CD4-positive, alpha-beta T cell treated with Interleukin-17A for 4 hours (primary cell): ENCODE measurements at places on chromosomes 4 and X.
A peak's percentile ranks its signal among the peaks of the same experiment; 100 is the strongest.

DNA sequence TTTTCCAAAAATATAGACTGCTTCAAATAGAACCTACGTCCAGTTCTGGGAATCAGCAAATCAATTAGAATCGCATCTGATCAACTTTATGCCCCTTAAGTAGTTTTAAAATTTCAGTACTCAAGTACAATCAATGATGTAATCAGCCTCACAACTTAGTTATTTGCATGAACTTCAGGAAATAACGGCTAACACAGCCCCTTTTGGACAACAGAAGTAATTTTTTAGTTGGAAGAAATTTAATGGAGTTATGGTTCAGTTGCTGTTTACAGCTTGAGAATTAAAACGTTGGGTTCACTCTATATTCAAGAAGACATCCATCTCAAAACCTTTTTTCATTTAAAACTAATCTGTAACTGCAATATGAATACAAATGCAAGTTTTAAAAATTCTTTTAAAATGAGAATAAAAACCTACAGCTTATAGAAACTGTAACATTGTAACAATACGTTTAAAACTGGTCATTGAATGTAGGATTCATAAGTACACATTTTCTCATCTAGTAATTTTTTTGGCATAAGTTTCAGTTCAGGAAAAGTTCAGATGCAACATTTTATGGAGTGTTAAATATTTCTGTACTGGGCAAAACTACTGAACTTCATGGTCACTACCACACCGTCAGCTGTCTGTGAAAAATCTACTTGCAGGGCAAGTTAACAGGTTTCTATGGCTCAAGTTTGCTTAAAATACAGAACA lies 956 bp downstream of the TAPT1 start:
- DNase-seq: no peak

GRCh38 chr4:86657382-86657781 lies 63.3 kb downstream of the PTPN13 start:
- DNase-seq: no peak

DNA sequence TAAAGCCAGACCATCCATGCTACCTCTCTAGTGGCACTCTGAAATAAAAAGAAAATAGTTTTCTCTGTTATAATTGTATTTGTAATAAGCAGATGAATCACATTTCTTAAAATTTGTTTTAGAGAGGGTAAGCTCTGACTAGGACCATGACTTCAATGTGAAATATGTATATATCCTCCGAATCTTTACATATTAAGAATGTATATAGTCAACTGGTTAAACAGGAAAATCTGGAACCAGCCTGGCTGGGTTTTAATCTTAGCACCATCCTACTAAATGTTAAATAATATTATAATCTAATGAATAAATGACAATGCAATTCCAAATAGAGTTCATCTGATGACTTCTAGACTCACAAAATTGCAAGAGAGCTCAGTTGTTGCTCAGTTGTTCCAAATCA lies 1.5 kb downstream of the FGB start:
- no peak for DNase-seq

- no peak for DNase-seq
Measured at GRCh38 chrX:130280901-130281300, 12.2 kb upstream of the ZNF280C start.

DNA sequence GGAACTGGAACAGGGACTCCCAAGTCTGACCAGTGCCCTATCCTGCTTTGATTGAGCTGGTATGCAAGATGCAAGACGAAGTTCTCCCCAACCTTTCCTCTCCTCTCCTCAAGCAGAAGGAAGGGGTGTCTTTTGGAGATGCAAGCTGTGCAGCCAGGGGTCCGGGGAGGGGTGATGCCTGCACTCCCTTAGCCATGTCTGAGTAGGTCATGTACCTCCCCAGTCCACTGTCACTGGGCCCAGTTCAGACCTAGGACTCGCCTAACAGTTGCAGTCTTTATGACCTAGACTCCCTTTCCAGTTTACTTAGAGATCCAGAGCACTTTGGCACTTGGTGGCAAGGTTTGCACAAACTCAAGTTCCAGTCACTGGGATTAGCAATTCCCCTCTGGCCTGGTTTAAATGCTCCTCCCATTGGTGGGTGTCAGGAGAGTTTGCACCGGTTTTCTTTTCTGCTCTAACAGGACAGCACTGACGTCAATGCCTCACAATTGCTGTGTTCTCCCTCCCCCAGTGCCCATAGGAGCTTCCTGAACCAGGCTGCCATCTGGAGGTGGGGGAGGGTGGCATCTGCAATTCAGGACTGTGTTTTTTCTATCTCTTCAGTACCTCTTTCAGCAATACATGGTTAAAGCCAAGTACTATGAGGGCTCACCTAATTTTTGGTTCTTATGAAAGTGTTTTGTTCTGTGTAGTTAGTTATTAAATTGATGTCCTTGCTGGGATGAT lies 782.2 kb downstream of the ARAP2 start:
- DNase-seq: no peak

- no peak for DNase-seq
Measured at GRCh38 chrX:8668813-8669212, 63.1 kb downstream of the ANOS1 start.

- no peak for DNase-seq
Measured at GRCh38 chr4:20283039-20283438, 31.3 kb downstream of the SLIT2 start.

GRCh38 chr4:44147571-44148075 lies 301.0 kb downstream of the KCTD8 start:
- no peak for DNase-seq

DNA sequence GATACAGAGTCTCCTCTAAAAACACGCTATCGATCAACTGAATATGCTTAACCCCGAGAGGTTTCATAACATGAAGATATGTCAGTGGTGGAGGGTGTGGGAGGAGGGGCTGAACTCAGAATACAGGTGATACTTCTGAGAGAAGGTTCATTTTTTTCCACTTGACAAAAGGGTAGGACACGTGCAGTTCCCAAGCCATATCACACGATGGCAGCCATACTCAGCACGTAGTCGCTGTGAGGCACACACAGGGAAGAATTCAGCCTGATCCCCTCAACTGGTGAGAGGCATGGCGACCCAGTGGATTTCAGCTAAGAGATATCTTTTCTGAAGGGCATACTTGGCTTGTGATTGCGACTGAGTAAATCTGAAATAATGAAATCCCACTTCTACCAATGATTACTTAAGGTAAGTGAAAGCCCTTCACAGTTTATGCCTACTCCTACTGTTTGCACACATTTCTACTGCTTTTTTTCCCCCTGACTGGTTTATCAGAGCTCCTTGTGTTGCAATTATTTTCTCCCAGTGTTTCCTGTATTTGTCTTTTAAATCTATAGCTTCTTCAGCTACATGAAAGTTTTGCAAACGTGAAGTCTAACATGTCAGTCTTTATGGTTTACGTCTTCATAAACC lies 133.1 kb downstream of the CORIN start:
- peak; percentile 3 for DNase-seq

GRCh38 chrX:154481195-154481594 lies 2.1 kb upstream of the LAGE3 start:
- no peak for DNase-seq
